Lung (tissue), 17 donors: ENCODE measurements at places on chromosomes 3 and 15.

DNA sequence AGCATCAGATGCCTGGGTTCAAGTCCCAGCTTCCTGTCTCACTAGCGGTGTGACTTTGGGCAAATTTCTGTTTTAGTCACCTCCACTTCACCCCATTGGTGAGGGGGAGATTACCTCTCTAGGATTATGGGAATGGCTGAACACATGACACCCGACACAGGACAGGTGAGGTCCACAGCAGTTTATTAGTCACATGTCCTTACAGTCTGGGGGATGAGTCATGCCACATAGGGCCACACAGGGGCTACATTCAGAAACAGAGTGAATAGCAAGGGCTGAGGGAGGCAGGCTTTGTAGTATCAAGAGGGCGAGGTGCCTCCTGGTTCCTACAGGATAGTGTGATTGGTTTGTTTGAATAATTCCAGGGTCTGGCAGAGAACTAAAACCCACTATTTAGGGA is 15.2 kb upstream of the ITGA11 start:
- H3K27ac ChIP-seq: no peak overlapping the region
- no peak for DNase-seq
- H3K4me1 ChIP-seq: no peaks in the 10 kb centered on the region
- no peaks in the 10 kb centered on the region for H3K27me3 ChIP-seq
- H3K36me3 ChIP-seq: no peaks in the 10 kb centered on the region
- no peak overlapping the region for H3K4me3 ChIP-seq

GRCh38 chr3:72317491-72317890 is 530.8 kb downstream of the SHQ1 start:
- H3K27ac ChIP-seq: no peak overlapping the region
- no peaks in the 10 kb centered on the region for H3K27me3 ChIP-seq
- no peak overlapping the region for H3K4me3 ChIP-seq
- no peaks in the 10 kb centered on the region for H3K36me3 ChIP-seq

DNA sequence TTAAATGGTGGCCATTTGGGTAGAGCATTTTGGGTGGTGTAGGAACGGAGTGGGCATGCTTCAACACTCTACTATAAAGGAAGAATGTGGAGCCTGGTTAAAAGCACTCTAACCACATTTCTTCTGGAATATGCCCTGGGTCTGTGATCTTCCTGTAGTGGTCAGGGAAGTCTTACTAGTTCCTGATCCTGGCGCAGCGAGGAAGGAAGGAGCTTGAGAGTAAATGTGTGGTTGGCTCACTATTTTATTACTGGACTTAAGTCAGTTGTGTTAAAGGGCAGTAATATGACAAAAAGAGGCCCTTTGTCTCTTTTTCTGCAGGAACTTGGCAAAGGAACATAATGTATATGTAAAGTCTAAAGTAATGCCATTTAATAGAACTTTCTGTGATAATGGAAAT is 197.6 kb upstream of the ZPLD1 start:
- no peak overlapping the region for H3K4me3 ChIP-seq
- H3K36me3 ChIP-seq: no peaks in the 10 kb centered on the region
- H3K4me1 ChIP-seq: no peaks in the 10 kb centered on the region
- no peaks in the 10 kb centered on the region for H3K27me3 ChIP-seq
- H3K27ac ChIP-seq: no peak overlapping the region
- DNase-seq: no peak

GRCh38 chr3:131912255-131912654 is 122.6 kb downstream of the CPNE4 start:
- no peak for DNase-seq
- no peaks in the 10 kb centered on the region for H3K27me3 ChIP-seq
- no peak overlapping the region for H3K4me3 ChIP-seq
- no peaks in the 10 kb centered on the region for H3K4me1 ChIP-seq

- H3K4me3 ChIP-seq: no peak overlapping the region
- no peaks in the 10 kb centered on the region for H3K4me1 ChIP-seq
- H3K27me3 ChIP-seq: no peaks in the 10 kb centered on the region
- no peak for DNase-seq
Measured at GRCh38 chr15:92178911-92179310, 214.8 kb upstream of the ST8SIA2 start.

DNA sequence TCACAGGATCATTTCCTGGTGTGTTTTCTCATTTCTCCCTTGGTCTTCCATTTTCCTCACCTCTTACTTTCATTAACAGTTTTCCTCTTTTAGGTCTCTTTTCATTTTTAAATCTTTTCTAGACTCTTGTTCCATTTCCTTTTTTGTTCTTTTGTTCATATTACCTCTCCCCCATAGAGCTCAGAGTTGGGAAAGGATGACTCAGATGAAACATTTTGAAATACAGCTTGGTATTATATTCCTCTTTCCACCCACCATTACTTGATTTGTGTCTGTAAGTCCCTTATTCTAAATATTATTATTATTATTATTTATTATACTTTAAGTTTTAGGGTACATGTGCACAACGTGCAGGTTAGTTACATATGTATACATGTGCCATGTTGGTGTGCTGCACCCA is 153.1 kb downstream of the VGLL3 start:
- no peaks in the 10 kb centered on the region for H3K27me3 ChIP-seq
- no peak overlapping the region for H3K27ac ChIP-seq
- no peaks in the 10 kb centered on the region for H3K36me3 ChIP-seq
- H3K4me1 ChIP-seq: no peaks in the 10 kb centered on the region

- no peaks in the 10 kb centered on the region for H3K4me1 ChIP-seq
- H3K27ac ChIP-seq: no peak overlapping the region
- no peaks in the 10 kb centered on the region for H3K27me3 ChIP-seq
- no peak overlapping the region for H3K4me3 ChIP-seq
- DNase-seq: no peak
- H3K36me3 ChIP-seq: no peaks in the 10 kb centered on the region
Measured at GRCh38 chr3:61200270-61200669, 51.0 kb downstream of the FHIT start.

DNA sequence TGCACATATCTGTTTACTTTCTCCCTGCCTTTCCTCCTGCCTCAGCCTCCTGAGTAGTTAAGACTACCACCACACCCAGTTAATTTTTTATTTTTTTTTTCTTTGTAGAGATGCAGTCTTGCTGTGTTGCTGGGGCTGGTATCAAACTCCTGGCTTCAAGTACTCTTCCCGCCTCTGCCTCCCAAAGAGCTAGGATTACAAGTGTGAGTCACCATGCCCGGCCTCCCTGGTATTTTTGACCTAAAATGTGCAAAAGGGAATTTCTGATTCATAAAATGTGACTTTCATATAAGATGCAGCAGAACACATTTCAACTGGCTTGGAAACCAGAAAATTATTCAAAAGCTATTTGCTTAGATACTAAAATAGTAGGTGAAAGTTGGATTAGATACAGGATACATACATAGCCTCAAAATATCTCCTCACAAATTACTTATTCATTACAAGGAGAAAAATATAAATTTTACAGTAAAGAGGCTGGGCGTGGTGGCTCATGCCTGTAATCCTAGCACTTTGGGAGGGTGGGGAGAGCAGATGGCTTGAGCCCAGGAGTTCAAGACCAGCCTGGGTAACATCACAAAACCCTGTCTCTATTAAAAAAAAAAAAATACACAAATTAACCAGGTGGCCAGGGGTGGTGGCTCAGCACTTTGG is 32.0 kb downstream of the MAP4 start:
- no peaks in the 10 kb centered on the region for H3K4me1 ChIP-seq
- no peaks in the 10 kb centered on the region for H3K27me3 ChIP-seq
- DNase-seq: no peak
- no peak overlapping the region for H3K27ac ChIP-seq
- H3K4me3 ChIP-seq: no peak overlapping the region

GRCh38 chr3:57098418-57099310 is 38.2 kb downstream of the SPATA12 start:
- DNase-seq: no peak
- H3K27ac ChIP-seq: no peak overlapping the region
- no peaks in the 10 kb centered on the region for H3K27me3 ChIP-seq

DNA sequence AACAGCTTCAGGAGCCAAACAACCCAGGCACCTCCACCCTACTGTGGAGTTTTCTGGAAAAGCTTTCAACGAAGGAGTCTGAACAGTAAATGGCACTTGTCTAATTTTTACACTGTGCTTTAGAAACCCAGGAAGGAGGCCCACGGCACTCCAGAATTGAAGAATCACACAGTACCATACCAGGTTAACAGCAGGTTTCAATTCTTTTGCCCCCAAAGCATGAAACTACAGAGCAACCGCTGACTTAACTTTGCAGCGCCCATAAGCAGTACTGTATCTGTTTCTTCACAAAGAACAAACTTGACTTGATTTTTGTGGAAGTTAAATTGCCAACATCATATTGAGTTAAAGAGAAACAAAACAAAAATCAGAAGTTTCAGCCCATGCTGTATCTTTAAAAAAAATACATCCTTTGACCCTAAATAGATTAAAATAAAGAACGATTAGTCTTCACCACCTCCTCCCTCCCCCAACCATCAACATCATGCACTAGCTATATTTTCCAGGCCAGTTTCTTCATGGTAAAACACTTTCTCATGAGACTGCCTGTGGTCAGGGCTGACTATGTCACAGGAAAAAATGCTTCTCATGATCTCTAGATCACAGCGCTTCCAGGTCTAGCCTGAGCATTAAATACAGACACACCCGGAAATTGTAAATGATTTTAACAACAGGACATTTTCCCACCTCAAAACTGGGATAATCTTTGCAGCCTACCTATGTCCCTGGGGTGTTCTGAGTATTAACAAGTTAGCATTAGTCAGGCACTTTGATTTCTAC is 456.3 kb downstream of the FOXP1 start:
- no peaks in the 10 kb centered on the region for H3K27me3 ChIP-seq
- H3K4me1 ChIP-seq: peaks cover 9% of the 10 kb centered on the region
- H3K36me3 ChIP-seq: no peaks in the 10 kb centered on the region
- DNase-seq: peak; percentile 59

DNA sequence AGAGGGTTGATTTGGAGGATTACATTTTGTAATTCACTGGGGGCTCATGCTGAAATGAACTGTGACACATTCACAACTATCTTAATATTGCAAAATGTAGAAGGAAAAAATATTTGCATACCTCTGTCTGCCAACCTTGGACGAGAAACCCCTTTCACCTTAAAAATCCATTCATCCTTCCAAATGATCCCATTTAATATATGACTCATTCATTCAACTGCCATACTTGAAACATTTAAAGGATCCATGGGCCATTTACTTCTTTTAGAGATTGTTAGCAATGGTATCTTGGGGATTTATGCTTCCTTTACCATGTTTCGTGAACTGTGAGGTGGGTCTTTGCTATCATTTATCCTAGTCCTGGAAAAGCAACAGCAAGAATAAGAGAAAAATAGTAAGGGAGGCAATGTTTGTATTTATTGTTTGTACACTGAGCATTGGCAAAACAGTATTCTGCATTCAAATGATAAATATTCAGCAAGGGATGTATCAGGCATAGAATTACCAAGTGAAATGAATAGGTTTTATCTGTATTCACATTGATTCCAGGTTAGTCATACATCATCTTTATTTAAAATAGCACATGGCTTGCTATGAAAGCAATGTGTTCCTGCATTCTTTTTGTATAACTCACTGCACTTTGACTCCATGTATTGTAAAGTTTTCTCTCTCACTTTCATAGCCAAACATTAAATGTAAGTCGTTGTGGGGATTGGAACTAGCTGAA is 378.1 kb downstream of the NSUN3 start:
- no peaks in the 10 kb centered on the region for H3K36me3 ChIP-seq
- no peaks in the 10 kb centered on the region for H3K4me1 ChIP-seq
- H3K4me3 ChIP-seq: no peak overlapping the region
- H3K27ac ChIP-seq: no peak overlapping the region

- no peak overlapping the region for H3K4me3 ChIP-seq
- no peaks in the 10 kb centered on the region for H3K36me3 ChIP-seq
- no peaks in the 10 kb centered on the region for H3K27me3 ChIP-seq
- no peak for DNase-seq
Measured at GRCh38 chr3:121594850-121595249, 1.7 kb downstream of the FBXO40 start.

DNA sequence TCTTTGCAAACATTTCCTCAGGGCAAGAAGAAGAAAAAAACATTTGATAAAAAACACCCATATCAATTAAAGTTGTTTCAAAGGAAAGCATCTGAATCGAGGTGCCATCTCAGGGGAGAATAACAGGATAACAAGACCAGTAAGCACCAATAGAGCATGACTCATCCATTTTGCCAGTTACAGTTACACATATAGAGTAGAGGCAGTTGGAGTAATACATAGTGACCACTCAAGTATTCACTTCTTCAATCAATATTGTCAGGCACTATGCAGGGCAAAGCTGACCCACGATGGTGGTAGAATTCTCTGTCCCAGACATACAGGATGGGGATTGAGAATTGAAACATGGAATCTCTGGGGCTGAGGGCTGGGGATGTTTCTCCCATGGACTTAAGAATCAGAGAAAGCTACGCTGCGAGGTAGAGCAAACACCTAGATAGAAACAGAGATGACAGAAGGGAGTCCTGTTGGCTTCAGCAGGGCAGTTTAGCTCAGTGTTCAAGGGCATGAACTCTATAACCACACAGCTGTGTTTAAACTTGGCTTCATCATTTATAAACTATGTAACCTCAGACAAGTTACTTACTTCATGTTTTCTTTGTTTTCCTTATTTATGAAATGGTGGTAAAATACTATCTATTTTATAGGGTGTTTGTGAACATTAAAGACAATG is 186.4 kb upstream of the NANOGP8 start:
- H3K36me3 ChIP-seq: no peaks in the 10 kb centered on the region
- no peak overlapping the region for H3K27ac ChIP-seq
- H3K27me3 ChIP-seq: no peaks in the 10 kb centered on the region
- no peaks in the 10 kb centered on the region for H3K4me1 ChIP-seq
- no peak for DNase-seq
